ENCODE measurements at places on chromosomes 12 and 14.
A peak's percentile ranks its signal among the peaks of the same experiment; 100 is the strongest.

DNA sequence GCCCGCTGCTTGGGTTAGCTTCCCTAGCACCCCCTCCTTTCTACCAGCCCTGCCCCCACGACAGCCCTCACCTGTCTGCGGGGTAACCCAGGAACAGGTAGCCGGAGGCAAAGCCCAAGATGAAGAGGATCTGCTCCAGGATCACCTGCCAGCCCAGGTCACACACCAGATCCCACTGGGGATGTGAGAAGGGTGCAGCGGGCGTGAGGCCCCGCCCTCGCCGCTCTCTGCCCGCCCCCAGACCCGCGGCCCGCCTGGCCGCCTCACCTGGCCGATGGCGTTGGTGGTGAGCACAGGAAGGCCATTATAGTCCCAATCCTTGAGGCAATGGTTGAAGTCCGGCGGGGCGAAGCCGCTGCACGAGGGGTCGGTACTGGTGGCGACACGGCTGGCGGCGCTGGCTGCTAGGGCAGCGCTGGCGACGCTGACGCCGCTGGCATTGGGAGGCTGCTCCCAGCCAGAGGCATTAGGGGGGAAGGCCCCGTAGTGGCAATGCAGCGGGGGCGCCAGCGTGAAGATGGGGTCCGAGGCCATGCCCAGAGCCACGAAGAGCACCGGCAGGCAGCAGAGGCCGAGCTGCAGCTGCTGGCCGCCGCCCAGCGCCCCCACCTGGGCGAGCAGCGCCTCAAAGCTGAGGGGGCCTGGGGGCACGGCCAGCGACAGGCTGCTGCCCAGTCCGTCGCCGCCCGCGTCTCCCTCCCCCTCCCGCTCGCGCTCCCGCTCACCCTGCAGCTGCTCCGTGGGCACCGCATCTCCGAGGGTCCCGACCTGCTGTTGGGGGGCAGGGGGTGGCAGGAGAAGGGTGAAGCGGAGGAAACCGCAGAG is 794 bp downstream of the SLC22A17 start:
- no peaks in the 10 kb centered on the region for H3K4me1 ChIP-seq
- H3K36me3 ChIP-seq: no peaks in the 10 kb centered on the region
- H3K4me3 ChIP-seq: peak overlapping the region; percentile 47
- DNase-seq: no peak
- H3K27me3 ChIP-seq: peaks cover 11% of the 10 kb centered on the region

DNA sequence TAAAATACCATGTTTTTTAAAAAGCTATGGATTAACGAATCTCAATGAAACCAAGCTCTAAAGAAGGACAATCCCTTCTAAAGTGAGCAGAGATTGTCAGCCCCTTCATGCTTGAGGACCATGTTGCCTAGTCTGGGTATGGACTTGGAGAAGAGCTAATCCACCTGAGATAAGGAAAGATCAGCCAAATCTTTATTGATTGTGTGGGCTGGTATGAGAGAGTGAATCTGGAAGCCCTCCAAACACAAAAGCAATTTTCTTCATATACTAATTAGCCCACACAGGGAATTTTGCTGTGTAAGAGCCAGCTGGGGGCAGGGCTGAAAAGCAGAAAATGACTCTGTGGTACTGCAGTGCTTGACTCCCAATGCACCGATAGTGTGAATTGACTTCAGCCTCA is 47.4 kb upstream of the DICER1 start:
- DNase-seq: no peak
- H3K36me3 ChIP-seq: no peaks in the 10 kb centered on the region
- no peaks in the 10 kb centered on the region for H3K27me3 ChIP-seq
- no peaks in the 10 kb centered on the region for H3K4me1 ChIP-seq

DNA sequence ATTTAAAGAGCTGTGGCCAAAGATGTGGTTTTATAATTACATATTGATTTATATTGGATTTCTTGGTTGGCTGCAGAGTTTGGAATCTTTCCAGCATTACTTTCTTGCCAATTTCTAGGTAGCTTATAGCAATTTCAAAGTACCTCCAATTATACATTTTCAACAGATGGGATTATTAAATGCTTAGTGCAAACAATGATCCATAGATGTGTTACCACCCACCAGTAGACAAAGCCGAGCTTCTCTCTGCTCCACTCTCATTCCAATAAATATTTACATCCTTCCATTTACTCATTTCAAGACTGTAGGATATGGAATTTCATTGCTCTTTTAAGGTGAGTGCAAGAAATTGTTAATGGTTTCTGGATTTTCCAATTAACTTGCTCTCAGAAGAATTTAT is 21.6 kb upstream of the TMCC3 start:
- H3K27me3 ChIP-seq: peaks cover 17% of the 10 kb centered on the region
- no peaks in the 10 kb centered on the region for H3K4me1 ChIP-seq
- DNase-seq: no peak
- no peak overlapping the region for H3K27ac ChIP-seq
- no peak overlapping the region for H3K4me3 ChIP-seq

GRCh38 chr12:70643939-70644338 is 6.7 kb upstream of the PTPRB start:
- no peaks in the 10 kb centered on the region for H3K36me3 ChIP-seq
- no peaks in the 10 kb centered on the region for H3K4me1 ChIP-seq
- H3K27ac ChIP-seq: no peak overlapping the region
- DNase-seq: no peak

GRCh38 chr12:24902511-24903328 is 46.2 kb downstream of the BCAT1 start:
- no peaks in the 10 kb centered on the region for H3K36me3 ChIP-seq
- no peak overlapping the region for H3K4me3 ChIP-seq
- H3K27me3 ChIP-seq: no peaks in the 10 kb centered on the region

GRCh38 chr12:52739963-52740362 is 36.6 kb upstream of the KRT77 start:
- no peak overlapping the region for H3K4me3 ChIP-seq
- H3K27ac ChIP-seq: no peak overlapping the region
- DNase-seq: no peak
- peaks cover 7% of the 10 kb centered on the region for H3K27me3 ChIP-seq
- H3K36me3 ChIP-seq: no peaks in the 10 kb centered on the region

- no peaks in the 10 kb centered on the region for H3K36me3 ChIP-seq
- H3K4me3 ChIP-seq: no peak overlapping the region
- peaks cover 2% of the 10 kb centered on the region for H3K27me3 ChIP-seq
- DNase-seq: no peak
Observed at GRCh38 chr12:89264837-89265236, 87.5 kb downstream of the DUSP6 start.

DNA sequence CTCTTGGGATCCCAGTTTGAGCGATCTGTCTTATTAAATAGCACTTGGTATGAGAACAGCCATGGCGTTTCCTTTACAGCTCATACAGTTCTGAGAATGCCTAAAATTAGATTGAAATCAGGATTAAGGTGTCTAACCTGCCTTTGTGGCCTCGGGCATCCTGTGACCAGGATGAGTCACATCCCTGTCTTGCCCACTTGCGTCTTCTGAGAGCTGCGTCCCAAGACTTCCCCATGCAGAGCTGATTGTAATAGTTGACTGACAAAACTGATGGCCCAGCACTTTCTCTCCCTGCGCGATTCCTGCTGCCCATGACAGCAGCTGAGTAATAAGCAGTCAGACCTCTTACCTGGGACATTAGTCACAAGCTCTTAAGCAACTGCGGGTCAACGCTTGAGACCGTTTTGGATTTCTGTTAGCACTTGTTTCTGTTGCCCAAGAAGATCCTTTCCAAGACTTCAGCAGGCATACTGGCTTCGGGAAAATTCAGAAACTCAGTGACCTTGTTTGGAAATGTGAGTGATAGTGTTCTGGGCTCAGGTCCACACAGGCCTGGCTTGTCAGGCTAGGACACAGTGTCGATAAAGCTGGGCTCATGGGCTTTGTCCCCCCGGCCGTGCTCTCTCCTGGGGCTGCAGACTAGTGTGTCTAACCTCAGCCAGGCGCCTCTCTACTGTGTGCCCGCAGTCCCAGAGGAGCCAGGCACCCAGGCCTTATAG is 169.9 kb upstream of the HIF1A start:
- H3K36me3 ChIP-seq: no peaks in the 10 kb centered on the region
- no peak for DNase-seq
- H3K27me3 ChIP-seq: no peaks in the 10 kb centered on the region
- H3K4me1 ChIP-seq: no peaks in the 10 kb centered on the region
- H3K4me3 ChIP-seq: no peak overlapping the region

- H3K4me3 ChIP-seq: peak overlapping the region; percentile 25
- peaks cover 89% of the 10 kb centered on the region for H3K4me1 ChIP-seq
- DNase-seq: no peak
- no peaks in the 10 kb centered on the region for H3K27me3 ChIP-seq
- H3K36me3 ChIP-seq: no peaks in the 10 kb centered on the region
Observed at GRCh38 chr12:116123451-116124258, 153.8 kb downstream of the MED13L start.

DNA sequence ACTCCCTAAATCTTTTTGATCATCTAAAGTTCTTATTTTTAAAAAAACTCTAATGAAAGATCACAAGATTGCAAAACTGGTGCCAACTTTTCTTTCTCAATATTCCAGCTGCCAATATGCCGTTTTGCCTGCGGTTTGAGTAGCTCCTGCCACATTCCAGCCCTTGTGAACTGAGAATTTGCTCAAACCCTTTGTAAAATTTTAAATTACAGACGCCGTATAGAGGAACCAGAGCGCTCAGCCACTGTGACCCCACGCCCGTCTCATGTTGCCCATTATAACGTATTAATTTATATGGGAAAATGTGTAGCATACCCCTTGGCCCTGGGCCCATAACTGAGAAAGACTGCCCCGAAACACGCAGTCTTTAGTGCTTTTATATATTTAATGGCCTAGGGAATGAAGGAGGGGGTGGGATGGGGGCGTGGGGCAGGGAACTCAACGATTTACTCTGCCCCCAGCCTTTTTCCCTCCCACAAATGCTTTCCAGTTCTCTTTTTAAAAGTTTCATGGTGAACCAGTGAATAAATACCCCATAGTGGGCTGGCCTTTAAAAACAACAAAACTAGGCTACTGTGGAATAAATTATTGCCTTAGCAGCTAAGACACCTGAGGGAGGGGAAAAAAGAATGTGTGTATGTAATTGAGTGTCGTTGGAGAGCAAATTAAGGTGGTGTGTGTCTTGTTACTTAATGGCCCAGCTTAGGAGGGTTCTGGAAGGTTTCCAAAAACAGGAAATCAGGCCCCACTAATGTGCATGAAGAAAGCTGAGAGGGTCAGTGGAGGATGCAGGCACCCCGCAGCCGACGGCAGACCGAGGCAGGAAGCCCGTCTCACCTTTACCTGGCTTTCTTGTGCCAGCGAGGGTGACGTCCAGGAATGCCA is 45.7 kb upstream of the RFLNA start:
- H3K4me3 ChIP-seq: no peak overlapping the region
- no peak for DNase-seq
- H3K27ac ChIP-seq: no peak overlapping the region
- H3K27me3 ChIP-seq: 0 out of 2 replicates have a peak, but pooled peaks cover 7% of the 10 kb centered on the region
- no peaks in the 10 kb centered on the region for H3K36me3 ChIP-seq

DNA sequence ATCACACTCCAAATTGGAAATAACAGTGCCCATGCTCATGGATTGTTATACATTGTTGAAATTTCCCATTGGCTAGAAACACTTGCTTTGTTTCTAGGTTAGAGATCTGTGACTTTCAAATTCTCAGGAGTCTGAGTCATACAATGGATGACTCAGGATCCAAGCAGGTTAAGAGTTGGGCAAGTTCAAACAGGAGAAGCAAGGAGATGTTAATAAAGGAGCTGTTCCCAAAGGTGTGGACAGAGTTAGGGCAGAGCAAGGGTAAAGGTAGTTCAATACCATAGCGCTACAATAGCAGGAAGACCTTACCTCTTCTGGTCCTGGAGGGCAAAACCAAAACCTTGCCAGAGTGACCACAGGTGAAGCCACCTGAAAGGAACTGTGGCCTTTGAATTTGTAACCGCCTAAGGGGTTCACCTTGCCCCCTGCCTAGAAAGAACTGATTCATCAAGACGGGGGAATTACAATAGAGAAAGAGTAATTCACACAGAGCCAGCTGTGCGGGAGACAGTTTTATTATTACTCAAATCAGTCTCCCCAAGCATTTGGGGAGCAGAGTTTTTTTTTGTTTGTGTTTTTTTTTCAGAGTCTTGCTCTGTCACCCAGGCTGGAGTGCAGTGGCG is 4.2 kb upstream of the AMN1 start:
- peaks cover 12% of the 10 kb centered on the region for H3K4me1 ChIP-seq
- no peaks in the 10 kb centered on the region for H3K27me3 ChIP-seq
- no peak overlapping the region for H3K4me3 ChIP-seq
- H3K27ac ChIP-seq: peak overlapping the region; percentile 83
- DNase-seq: peak; percentile 91
